ENCODE measurements at places on chromosomes 12 and 14.

GRCh38 chr12:31618228-31619025, 27.5 kb upstream of the DENND5B start:
- DNase-seq = no peak

- no peak for DNase-seq
These were observed 76.8 kb downstream of the PDE6H start for GRCh38 chr12:15049461-15050153.

- DNase-seq = no peak
These were observed 39.3 kb downstream of the ARL6IP4 start for GRCh38 chr12:123019841-123020138.

- no peak for DNase-seq
These were observed 39.6 kb upstream of the ITPR2 start for GRCh38 chr12:26872625-26873024.

DNA sequence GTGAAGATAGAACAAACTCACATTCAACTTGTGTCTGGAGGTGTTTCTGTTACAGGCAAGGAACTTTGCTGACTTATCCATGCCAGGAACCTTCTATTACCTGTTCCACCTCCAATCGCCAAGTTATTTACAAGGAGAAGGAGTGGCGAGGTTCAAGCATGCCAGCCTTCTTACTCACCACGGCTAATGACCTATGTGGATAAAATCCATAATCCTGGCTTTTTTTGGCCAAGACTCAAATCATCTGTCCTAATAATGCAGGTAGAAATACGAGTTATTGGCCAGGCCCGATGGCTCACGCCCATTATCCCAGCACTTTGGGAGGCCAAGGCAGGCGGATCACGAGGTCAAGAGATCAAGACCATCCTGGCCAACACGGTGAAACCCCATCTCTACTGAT, 241.6 kb downstream of the TMEM132D start:
- DNase-seq = no peak

- DNase-seq = no peak
These were observed 2.3 kb downstream of the CCND2 start for GRCh38 chr12:4275870-4276301.

DNA sequence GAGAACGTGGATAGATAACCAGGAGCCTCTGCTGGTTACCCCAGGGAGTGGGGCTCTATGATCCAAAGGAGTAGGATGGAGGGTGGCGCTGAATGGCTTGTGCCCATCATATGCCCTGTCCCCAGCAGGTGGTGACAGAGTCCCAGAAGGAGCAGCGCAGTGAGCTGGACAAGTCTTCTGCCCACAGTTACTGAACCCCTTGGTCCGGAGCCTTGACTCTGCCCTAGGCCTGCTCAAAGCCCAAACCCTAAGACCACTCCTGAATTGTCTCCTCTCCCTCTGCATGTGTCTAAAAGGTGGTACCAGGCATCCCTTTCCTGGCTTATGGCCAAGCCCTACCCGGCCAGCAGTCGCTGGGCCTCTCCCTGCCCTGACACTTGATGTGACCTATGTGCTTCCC, 3.2 kb downstream of the PRPH start:
- no peak for DNase-seq

DNA sequence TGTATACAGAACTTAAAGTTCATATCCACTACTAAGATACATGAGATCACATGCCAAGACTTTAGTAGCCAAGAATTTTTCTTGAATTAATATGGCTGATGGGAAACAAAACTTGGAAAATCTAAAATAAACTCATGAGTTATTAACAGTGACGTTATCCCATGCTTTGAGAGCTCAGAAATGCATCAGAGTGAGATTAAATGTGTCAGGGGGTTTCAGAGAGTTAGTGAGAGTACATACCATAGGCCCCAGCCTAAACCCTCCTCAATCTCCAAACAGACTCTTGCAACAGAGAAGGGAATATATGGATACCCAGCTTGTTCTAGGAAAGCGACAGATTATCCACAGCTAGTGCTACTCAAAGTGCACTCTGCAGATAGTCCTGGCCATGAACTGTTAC, 19.3 kb downstream of the SLC35F4 start:
- DNase-seq = no peak

GRCh38 chr12:43550831-43551271, 1.2 kb downstream of the ADAMTS20 start:
- DNase-seq = no peak

DNA sequence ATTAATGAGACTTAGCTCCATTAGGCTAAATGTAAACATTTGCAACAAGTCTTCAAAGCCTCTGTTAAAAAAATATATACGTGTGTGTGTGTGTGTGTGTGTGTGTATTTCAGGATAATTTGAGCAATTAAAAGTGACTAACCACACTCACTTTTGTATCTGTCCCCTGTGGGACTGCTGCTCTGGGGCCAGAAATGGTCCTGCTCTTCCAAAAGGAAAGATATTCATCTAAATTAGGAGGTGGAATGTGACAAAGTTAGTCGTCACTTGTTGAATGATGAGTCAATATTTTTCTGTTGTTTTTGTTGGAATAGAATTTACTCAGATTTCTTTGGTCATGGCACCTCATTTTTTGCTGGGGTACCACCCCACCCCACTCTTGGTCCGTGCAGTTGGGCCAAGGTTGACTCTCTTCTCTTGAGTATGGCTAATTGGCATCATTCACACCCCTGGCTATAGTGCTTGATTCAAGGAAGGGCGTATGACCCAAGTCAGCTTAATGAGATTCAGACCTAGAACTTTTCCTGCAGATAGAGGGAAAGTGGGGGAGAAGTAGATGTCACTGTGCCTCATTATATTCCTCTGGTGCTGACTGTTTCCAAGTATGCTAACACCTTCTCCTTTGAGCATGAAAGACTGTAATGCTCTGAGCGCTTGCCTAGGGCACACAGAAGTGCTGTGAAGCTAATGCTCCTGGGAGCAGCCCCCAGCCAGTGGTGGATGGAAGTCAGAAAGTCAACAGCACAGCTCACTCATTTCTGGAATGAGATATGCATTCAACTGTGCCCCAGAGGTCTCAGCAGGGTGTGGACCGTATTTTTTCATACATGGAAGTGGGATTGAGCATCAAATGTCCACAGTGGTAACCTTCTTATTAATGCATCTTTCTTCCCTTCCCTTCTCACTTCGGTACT, 577.0 kb upstream of the TBX3 start:
- DNase-seq = no peak

DNA sequence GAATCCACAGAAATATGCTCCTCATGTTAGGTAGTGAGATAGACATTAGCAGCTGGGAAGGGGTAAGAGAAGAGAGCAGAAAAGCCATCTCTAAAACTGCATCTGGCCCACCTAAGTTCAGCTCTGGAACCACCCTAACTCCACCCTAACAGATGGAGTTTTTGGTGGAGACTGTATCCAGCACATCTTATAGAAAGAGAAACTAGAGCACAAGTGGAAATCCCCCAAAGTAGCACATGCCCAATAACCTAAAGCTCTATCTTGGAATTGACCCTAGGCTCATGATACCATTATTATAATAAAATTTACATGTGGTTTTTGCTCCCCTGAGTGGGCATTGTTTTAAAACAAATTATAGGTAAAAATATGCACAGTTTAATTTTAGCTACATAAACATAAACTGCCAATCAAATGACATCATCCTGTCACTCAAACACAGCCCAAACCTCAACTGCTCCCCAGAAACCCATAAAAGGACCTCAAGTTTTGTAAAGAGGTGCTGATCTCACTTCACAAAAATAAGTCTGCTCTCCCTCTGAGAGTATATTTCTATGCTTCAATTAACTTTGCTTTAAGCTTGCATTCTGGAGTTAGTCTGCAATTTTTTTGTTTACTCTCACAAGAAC, 206.4 kb downstream of the PIK3C2G start:
- no peak for DNase-seq

- DNase-seq = no peak
These were observed 96.8 kb upstream of the USP15 start for GRCh38 chr12:62163368-62163767.

All from CD4-positive, alpha-beta T cell treated with Interleukin-15 for 4 hours (primary cell).